ENCODE measurements at places on chromosomes 4 and X.

DNA sequence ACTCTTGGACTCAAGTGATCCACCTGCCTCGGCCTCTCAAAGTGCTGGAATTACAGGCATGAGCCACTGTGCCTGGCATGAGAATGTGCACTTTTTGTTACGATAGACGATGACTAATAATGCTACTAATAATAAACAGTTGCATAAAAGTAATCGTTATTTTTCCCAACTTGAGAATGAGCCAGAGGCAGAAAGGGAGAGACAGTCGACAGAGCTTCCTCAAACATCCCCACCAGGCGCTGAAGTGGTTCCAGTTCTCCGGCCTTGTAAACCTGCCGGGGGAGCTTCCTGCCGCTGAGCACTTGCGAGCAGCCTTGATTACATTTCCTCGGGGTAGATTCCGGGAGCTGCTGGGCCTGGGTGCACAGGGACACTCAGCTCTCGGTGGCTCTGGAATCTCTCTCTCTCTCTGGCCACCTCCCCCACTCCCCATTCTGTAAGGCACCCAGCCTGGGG lies 8.9 kb upstream of the HTRA3 start:
- no peak for DNase-seq

GRCh38 chr4:23266401-23266800 lies 573.7 kb downstream of the GBA3 start:
- DNase-seq, result no peak

DNA sequence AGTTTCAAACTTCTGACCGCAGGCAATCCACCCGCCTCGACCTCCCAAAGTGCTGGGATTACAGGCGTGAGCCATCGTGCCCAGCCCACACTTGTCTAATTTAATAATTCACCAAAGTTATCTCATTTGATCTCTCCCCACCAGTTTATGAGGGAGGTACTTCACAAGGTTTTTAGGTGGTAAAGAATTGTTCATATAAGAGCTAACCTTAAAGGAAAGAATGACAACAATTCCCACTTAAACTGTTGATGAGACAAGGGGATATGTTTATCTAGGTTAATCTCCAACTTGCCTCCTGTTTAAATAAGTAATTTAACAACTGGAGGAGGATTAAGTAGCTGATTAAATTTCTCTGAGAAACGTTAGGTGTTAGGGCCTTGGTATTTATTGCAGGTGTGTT lies 117.6 kb upstream of the CBLL2 start:
- no peak for DNase-seq

- no peak for DNase-seq
Measured at GRCh38 chr4:123740236-123740635, 343.6 kb downstream of the SPRY1 start.

DNA sequence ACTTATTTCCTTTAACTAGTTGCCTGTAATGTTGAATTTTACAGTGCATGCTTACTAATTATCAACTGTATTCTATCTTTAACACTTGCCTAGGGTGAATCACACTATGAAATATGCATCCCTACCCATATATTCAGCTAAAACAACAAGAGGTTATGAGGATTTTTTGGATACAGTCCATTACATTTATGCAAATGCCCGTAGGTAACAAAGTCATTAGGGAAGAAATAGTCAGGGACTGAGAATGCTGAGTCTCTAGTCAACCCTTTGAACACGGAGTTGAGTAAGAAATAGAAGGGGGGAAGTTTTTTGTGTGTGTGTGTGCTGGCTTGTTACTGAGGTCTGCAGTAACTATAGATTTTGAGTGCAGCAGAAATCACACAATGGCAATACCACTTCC lies 26.1 kb upstream of the CBLL2 start:
- DNase-seq, result no peak

DNA sequence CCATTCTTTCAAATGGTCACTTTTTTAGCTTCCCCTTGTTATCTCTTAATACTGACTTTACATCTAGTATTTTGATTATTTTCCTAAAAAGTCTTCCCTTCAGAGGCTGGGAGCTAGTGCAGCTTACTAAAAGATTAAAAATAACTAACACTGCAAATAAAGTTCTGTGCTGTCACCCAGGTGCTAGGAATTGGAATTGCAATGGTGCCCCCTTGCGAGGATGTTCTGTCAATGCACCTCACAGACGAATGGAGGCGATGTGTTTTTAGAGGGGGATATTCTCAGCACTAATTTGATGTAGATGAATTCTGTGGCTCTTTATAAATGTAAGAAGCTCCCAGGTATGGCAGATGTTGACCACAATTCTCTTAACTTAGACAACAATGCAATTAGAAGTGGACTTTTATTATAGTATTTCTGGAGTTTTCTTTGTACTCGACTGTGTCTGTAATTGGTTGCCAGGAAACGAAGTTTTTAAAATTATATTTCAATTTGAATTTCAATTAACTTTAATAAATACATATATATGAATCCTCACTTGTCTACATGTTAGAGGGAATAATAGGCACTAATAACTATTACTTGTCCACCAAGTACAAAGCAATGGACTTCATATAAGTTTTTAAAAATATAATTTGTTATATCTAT lies 22.0 kb upstream of the SMIM31 start:
- peak; percentile 11 for DNase-seq

- DNase-seq, result peak; percentile 56
Measured at GRCh38 chrX:109485470-109486340, 3.8 kb upstream of the GUCY2F start.

- DNase-seq, result no peak
Measured at GRCh38 chr4:150464523-150464922, 117.4 kb upstream of the MAB21L2 start.

DNA sequence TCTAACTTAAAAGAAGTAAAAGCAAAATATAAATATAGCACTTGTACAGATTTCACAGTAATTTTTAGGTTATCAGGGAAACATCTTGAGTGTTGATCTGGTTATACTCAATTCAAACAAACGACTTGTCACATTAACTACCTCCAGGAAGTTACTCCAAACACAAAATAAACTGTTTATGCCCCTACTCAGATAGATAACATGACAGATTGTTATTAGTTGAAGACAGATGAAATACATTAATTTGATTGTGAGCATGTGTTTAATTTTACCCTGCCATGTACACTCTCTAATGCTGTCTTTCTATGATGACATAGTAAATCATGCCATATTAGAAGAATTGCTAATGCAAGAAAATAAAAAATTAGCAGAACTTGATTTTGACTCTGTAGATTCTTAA lies 88.0 kb downstream of the RAB28 start:
- no peak for DNase-seq

- no peak for DNase-seq
Measured at GRCh38 chrX:155880586-155881157, 473 bp upstream of the VAMP7 start.

GRCh38 chr4:164856396-164856795 lies 20.6 kb upstream of the APELA start:
- DNase-seq, result no peak

- no peak for DNase-seq
Measured at GRCh38 chr4:2254665-2255500, 7.0 kb downstream of the MXD4 start.

GRCh38 chr4:26020881-26021280 lies 106.9 kb downstream of the SMIM20 start:
- DNase-seq, result no peak

GRCh38 chr4:153257991-153258390 lies 53.7 kb downstream of the TRIM2 start:
- no peak for DNase-seq

DNA sequence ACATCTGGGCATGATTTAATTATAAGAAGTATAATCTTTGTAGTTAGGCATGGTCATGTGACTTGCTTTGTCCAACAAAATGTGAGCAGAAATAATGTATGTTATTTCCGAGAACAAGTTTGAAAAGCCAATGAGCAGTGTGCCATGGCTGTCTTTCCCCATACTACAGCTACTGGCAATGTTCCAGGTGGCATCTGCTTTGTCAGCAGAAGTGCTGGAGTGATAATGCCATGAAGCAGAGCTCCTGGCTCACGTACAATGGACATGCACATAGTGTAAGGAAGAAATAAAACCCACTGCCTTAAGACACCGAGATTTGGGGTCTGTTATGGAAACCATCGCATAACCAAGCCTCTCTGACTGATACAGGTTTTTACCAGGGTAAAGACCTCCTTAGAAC lies 212.6 kb upstream of the RASGEF1B start:
- DNase-seq, result no peak

- DNase-seq, result no peak
Measured at GRCh38 chr4:1242506-1243450, 6.2 kb downstream of the CTBP1 start.

DNA sequence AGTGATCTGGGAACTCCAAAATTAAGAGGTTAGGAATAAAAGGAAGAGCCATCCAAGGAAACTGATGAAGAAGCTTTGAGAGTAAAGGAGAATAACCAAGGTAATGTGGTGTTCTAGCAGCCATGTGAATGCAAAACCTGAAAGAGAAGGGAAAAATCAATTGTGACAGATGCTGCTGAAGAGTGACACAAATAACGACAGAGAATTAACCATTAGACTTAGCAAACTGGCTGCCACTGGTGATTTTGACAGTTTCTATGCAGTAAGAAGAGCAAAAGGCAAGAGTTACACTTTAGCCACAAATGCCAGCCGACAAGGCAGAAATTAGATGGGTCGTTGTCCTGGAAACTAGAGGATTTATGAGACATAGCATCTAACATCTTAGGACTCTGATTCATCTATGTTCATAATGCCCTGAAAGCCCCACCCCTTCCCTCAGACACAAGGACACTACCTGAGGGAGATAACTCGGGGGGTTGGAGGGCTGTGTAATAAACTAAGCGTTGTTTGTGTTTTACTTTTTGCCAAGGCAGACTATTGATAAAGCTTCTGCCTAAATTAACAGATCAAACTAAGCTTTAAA lies 13.0 kb upstream of the TMEM144 start:
- no peak for DNase-seq

DNA sequence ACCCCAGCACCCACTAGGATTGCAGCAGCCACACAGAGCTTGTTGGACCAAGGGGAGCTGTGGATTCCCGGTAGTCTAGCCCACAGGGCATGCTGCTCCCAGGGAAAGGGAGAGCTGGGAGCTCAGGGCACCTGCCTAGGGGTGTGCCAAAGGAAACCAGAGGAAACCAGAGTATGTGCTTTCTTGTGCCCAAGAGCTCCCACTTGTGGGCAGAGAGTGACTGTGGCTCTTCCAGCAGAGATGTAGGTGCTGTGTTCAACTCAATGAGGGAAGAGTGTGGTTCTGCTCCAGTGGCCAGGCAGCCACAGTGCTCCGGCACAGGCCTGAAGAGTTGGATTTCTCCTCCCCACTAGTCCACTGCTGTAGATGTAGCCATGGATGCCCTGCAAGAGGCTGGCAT lies 1050.0 kb upstream of the INTU start:
- no peak for DNase-seq

- DNase-seq, result no peak
Measured at GRCh38 chrX:96655947-96656623, 28.6 kb upstream of the DIAPH2 start.
